CD4-positive, CD25-positive, alpha-beta regulatory T cell (primary cell): ENCODE measurements at places on chromosomes 3 and 15. TPM values are rescaled to one million over a fixed set of nuclear protein-coding genes. Genes with fewer than 3 reads are reported as not detected.

ACTR8 gene
- polyA plus RNA-seq: 18.9 TPM

FEZF2 gene
- not detected for polyA plus RNA-seq

- no peak overlapping the region for H3K27ac ChIP-seq
- no peaks in the 10 kb centered on the region for H3K4me1 ChIP-seq
- H3K27me3 ChIP-seq: no peaks in the 10 kb centered on the region
- no peak overlapping the region for H3K4me3 ChIP-seq
Observed at GRCh38 chr15:97652700-97653167, 307.8 kb upstream of the ARRDC4 start.

DNA sequence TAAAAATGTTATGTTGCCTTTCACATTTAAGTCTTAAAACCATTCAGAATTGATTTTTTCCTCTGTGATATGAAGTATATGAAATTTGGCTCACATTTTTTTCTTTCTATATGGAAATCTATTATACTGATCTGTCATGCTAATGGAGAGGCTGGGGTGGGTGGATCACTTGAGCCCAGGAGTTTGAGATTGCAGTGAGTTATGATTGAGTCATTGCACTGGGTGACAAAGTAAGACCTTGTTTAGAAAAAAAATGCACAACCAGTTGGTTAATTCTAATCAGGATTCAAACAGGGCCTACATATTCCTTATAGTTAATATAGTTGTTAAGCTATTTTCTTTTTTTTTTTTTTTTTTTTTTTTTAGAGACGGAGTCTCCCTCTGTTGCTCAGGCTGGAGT, 230.5 kb downstream of the MFSD1 start:
- H3K4me1 ChIP-seq: no peaks in the 10 kb centered on the region
- H3K27ac ChIP-seq: no peak overlapping the region
- no peaks in the 10 kb centered on the region for H3K27me3 ChIP-seq
- H3K4me3 ChIP-seq: no peak overlapping the region

DNA sequence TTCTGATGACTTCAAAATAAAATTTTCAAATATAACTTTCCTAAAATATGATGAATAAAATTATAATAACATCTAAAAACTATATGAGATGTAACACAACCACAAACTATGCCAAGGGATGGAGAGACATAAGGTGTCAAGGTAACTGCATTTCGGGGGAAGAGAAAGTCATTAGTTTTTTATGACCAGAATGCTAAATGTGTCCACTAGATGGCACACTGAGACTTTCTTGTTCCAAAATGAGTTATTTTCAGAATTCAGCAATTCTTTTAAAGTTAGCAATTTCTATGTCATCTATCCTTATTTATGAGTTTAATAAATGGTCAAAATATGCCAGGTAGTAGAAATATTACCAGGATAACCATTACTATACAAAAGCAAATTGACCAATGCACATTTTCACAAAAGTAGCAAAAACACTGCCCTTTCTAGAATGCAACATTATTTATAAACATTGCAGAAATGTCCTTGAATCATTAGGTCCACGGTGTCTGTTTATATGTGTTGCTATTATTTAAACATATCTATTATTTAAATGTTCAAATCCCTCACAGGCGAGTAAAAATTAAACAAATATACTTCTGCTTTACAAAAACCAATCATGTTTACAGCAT, 374.2 kb downstream of the PLCL2 start:
- no peaks in the 10 kb centered on the region for H3K27me3 ChIP-seq
- no peak overlapping the region for H3K4me3 ChIP-seq
- DNase-seq: peak; percentile 47
- no peaks in the 10 kb centered on the region for H3K4me1 ChIP-seq
- no peak overlapping the region for H3K27ac ChIP-seq
